ENCODE measurements at places on chromosomes 4 and X. TPM values are rescaled to one million over a fixed set of nuclear protein-coding genes. Genes with fewer than 3 reads are reported as not detected.

Gene DTHD1
- total RNA-seq = not detected

Gene BEND2
- not detected for total RNA-seq

Gene TLL1
- not detected for total RNA-seq

Gene ANOS1
- not detected for total RNA-seq

Gene ARHGEF38
- total RNA-seq = not detected

Gene GAK
- total RNA-seq = 131 TPM

Gene CT83
- not detected for total RNA-seq

Gene ABLIM2
- total RNA-seq = 0.43 TPM

Gene VEGFD
- total RNA-seq = not detected

Gene FATE1
- not detected for total RNA-seq

Gene RXFP1
- not detected for total RNA-seq

Gene XG
- not detected for total RNA-seq

Gene TMPRSS11F
- total RNA-seq = not detected

Gene USP26
- not detected for total RNA-seq

Gene C4orf36
- not detected for total RNA-seq

Gene NHSL2
- 0.48 TPM for total RNA-seq

Gene ARHGAP24
- total RNA-seq = not detected

Gene TSR2
- 30.6 TPM for total RNA-seq

Gene SSX5
- not detected for total RNA-seq

Gene SLC7A11
- total RNA-seq = 1.1 TPM

Gene SMAD1
- 0.63 TPM for total RNA-seq

Gene LRIT3
- total RNA-seq = 0.28 TPM

Gene SHOX
- total RNA-seq = not detected

Gene SNCA
- 14.2 TPM for total RNA-seq

Gene HTN1
- total RNA-seq = not detected

Gene SYP
- total RNA-seq = 1.4 TPM

Gene OTUD5
- total RNA-seq = 54.1 TPM

Gene TLR3
- total RNA-seq = 0.40 TPM
